CD8-positive, alpha-beta memory T cell (primary cell): ENCODE measurements at places on chromosomes 5 and 9.

DNA sequence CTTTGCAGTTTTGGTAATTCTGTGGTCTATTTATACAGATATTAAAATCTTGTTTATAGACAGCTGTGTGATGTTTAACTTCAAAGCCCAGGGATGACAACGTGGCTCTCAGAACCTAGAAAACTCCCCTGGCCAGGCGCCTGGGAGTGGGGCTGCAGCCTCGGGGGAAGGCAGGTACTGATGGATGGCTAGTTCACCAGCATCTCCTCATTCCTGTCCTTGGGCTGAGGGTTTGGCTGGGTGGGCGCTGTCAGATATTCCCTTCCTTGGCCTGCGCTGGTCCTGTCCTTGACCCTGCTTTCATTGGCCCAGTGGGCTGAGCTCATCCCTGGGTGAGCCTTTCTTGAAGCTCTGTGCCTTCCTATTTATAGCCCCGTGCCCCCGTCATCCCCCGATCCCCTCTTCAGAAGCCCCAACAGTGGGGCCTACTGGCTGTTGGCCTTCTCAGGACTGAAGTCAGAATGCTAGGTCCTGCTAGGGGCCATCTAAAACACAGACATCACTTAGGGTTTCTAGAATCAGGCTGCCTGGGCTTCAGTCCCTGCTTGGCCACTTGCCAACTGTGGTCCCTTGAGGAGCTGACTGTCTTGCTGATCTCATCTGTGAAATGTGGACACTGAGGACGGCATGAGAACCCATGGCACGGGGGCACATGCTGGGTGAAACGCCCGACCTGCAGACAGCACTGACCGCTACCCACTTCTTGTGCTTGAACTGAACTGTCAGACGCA is 20.9 kb downstream of the SH3GLB2 start:
- no peaks in the 10 kb centered on the region for H3K4me1 ChIP-seq
- no peak overlapping the region for H3K27ac ChIP-seq
- peaks cover 4% of the 10 kb centered on the region for H3K36me3 ChIP-seq
- no peak overlapping the region for H3K4me3 ChIP-seq
- DNase-seq: no peak

GRCh38 chr5:149550594-149551226 is 529 bp downstream of the CSNK1A1 start:
- no peak for DNase-seq
- H3K4me3 ChIP-seq: peak overlapping the region; percentile 95
- no peaks in the 10 kb centered on the region for H3K36me3 ChIP-seq
- peaks cover 29% of the 10 kb centered on the region for H3K4me1 ChIP-seq
- H3K27ac ChIP-seq: peak overlapping the region; percentile 93

DNA sequence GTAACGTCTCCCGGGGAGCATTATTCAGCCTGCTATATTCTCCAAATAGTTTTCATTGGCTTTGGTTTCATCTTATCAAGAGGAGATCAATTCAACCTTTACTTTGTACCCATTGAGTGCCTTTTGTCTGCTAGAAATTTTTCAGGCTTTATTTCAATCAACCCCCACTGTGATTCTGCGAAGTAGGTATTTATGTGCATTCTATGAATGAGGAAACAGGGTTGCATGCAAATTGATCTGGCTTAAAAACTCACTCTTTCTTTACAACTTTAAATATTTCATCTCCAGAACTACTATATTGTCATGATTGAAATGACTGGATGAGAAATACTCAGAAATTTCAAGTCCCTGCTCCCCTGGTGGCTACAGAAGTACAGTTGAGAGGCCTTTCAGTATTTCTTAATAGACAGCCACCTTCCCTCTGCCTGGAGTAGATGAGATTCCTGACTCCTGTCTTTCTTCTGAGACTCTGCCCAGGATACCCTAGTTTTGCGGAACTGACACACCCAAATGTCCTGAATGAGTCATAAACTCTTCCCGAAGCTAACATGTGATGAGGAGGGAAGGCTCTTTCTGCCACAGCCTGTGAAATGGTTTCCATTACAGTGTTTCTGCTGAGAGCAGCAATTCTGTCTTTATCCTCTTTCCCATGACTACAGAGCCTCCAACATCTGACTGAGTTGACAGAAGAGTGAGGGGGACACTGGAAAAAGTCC is 52.6 kb upstream of the TNC start:
- no peaks in the 10 kb centered on the region for H3K36me3 ChIP-seq
- H3K4me1 ChIP-seq: no peaks in the 10 kb centered on the region
- H3K27me3 ChIP-seq: no peaks in the 10 kb centered on the region
- DNase-seq: no peak
- H3K27ac ChIP-seq: no peak overlapping the region

DNA sequence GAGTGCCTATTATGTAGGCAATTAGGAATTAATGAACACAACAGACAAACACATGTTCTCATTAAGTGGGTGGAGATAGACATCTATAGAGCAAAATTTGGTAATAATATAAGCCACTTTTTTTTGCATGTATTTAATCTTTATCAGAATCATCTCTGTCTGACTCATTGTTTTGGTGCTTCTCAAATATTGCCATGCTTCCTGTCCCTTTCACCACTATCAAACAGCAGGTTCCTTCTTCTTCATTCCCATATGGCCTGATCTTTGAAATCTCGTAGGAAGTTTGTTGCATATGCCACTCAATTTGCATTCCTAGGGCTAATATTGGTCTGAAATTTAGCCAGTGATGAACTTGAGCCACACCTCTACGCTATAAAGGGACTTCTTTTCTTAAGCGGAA is 128.9 kb upstream of the SPEF2 start:
- H3K36me3 ChIP-seq: no peaks in the 10 kb centered on the region
- H3K27me3 ChIP-seq: peaks cover 3% of the 10 kb centered on the region
- H3K27ac ChIP-seq: no peak overlapping the region
- DNase-seq: no peak
- no peaks in the 10 kb centered on the region for H3K4me1 ChIP-seq
- H3K4me3 ChIP-seq: no peak overlapping the region

- no peak for DNase-seq
- H3K27ac ChIP-seq: no peak overlapping the region
- H3K36me3 ChIP-seq: no peaks in the 10 kb centered on the region
- H3K4me3 ChIP-seq: no peak overlapping the region
These were observed 75.0 kb upstream of the XPA start for GRCh38 chr9:97772145-97772544.

DNA sequence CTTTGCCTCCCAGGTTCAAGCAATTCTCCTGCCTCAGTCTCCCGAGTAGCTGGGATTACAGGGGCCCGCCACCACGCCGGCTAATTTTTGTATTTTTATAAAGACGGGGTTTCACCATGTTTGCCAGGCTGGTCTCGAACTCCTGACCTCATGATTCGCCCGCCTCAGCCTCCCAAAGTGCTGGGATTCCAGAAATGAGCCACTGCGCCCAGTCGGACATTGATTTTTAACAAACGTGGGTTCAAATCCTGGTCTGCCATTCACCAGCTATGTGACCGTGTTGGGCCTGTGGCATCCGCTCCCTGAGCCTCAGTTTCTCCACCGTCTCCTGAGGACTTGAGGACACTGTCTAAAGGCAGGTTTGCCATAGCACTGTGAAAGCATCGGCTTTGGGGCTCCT is 41.8 kb upstream of the NEK6 start:
- no peak overlapping the region for H3K4me3 ChIP-seq
- no peak for DNase-seq

GRCh38 chr9:71980266-71981190 is 69.1 kb downstream of the C9orf85 start:
- no peaks in the 10 kb centered on the region for H3K27me3 ChIP-seq
- no peak overlapping the region for H3K4me3 ChIP-seq
- no peak overlapping the region for H3K27ac ChIP-seq
- no peaks in the 10 kb centered on the region for H3K4me1 ChIP-seq
- no peak for DNase-seq

GRCh38 chr9:138038244-138038671 is 160.7 kb downstream of the CACNA1B start:
- no peaks in the 10 kb centered on the region for H3K4me1 ChIP-seq
- H3K36me3 ChIP-seq: no peaks in the 10 kb centered on the region
- H3K27ac ChIP-seq: no peak overlapping the region
- H3K27me3 ChIP-seq: peaks cover 7% of the 10 kb centered on the region

DNA sequence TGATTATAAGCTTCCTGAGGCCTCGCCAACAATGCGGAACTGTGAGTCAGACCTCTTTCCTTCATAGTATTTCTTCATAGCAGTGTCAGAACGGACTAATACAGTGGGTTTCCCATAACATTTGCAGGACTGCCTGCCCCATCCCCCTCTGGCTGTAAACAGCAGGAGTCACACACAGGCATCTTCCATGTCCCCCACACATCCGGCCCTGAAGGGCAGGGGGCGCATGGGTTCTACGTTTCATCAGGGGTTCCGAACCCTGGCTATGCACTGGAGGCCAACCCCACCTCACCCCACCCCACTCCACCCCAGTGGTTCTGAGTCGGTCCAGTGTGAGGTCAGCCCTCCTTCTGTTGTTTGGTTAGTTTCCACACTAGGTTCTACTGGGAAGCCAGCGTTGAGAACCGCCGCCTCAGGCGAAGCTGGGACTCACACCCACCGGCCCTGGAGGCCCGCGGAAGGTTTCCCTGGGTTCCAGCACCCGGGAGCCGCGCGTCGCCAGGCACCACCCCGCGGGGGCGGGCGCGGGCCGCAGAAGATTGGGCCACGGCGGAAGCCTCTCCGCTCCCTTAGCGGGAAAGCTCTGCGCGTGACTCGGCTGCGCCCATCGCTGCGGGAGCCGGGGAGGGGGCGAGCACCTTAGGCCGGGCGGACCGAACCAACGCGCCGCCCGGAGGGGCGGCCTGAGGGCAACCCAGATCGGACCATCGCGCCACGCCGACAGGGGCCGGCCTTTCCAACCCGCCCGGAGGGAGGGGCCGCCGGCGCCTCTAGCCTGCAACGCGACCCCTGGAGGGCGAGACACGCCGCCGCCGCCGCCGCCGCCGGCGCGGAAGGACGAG is at the start of gene RUSC2:
Gene RUSC2 (plus strand): TSS at position 799 of the 842 bp plus-strand sequence. CDS start 56,411 bp downstream, outside the sequence.
- DNase-seq: peak; percentile 51
- H3K27me3 ChIP-seq: peaks cover 4% of the 10 kb centered on the region
- H3K27ac ChIP-seq: peak within 1 kb of the TSS; percentile 57
- no peaks in the 10 kb centered on the region for H3K4me1 ChIP-seq
- H3K36me3 ChIP-seq: no peaks in the 10 kb centered on the region

DNA sequence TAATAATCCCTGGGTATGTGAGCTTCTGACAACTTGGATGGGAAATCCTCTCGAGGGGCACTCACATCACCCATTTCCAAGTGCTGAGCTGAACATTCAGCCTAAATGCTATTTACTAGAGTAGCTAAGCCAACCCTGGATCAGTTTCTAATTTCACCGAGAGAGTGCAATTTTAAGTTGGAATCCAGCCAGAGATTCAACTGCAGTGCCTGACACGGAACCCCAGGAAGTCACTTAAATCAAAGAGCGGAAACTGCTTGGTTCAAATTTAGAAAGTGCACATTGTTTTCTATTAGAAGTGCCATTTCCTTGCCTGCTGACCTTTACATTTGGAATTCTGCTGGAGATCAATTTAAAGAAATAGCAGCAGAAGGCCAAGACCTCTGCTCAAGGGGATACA is 8.8 kb downstream of the SPRY4 start:
- H3K4me1 ChIP-seq: peaks cover 14% of the 10 kb centered on the region
- H3K4me3 ChIP-seq: no peak overlapping the region
- H3K27ac ChIP-seq: no peak overlapping the region
- DNase-seq: no peak
- H3K27me3 ChIP-seq: no peaks in the 10 kb centered on the region

DNA sequence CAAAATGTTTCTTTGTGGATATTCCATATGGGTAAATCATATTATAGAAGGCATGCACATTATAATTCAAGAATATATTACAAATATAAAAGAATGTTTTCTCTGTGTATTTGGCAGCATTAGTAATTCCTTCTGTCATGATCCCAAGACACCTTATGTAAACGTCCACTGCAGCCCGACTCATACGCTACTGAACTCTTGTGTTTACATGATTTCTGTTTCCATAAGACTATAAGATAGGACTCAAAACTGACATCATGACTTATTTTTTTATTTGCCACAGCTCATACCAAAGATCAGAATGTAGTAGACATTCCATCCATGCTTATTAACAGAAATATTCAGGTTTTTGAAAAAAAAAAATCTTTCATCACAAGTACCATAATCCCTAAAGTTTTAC is 234.1 kb downstream of the AP3B1 start:
- H3K36me3 ChIP-seq: no peaks in the 10 kb centered on the region
- no peaks in the 10 kb centered on the region for H3K4me1 ChIP-seq
- H3K4me3 ChIP-seq: no peak overlapping the region
- H3K27ac ChIP-seq: no peak overlapping the region
- no peaks in the 10 kb centered on the region for H3K27me3 ChIP-seq
- no peak for DNase-seq

DNA sequence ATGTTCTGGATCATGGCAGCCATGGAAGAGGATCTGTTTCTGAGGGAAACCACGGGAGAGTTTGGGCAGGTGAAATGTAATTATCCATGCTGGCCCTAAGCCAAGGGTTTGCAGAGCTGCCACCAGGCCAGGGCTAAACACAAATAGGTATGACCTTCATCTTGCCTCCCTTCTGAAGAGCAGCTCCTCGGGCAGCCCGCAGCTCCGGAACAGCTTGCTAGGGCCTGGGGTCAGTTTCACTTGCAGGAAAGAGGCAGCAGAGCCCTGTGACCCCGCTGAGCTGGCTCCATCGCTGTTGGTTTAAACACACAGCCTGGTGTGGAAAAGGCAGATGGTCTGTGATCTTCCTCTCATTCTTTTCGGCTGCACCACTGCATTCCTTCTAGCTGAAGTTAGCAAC is 141.4 kb downstream of the TMEM38B start:
- no peaks in the 10 kb centered on the region for H3K4me1 ChIP-seq
- no peaks in the 10 kb centered on the region for H3K27me3 ChIP-seq
- DNase-seq: no peak
- H3K27ac ChIP-seq: no peak overlapping the region

DNA sequence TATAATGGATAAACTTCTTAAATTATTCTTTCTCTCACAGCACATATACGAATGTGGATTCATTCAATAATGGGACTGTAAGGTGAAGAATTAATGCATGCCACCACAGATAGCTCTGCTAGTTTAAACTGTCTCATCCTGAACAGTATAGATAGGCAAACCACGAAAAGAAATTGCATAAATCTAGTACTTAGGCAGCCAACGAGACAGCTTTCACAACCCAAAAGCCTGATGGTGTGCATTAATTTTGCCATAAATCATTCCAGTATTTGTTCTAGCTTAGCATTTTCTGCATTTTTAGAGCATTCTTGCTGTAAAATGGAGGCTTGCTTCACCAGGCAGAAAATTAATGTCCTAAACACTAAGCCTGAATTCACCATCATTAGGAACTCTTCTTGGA is 834.2 kb upstream of the DMAC1 start:
- no peak for DNase-seq
- H3K27me3 ChIP-seq: no peaks in the 10 kb centered on the region
- no peaks in the 10 kb centered on the region for H3K4me1 ChIP-seq
- H3K4me3 ChIP-seq: no peak overlapping the region

- H3K36me3 ChIP-seq: no peaks in the 10 kb centered on the region
- no peak overlapping the region for H3K27ac ChIP-seq
- no peaks in the 10 kb centered on the region for H3K27me3 ChIP-seq
These were observed 77.7 kb downstream of the ZNF354C start for GRCh38 chr5:179137643-179138567.

DNA sequence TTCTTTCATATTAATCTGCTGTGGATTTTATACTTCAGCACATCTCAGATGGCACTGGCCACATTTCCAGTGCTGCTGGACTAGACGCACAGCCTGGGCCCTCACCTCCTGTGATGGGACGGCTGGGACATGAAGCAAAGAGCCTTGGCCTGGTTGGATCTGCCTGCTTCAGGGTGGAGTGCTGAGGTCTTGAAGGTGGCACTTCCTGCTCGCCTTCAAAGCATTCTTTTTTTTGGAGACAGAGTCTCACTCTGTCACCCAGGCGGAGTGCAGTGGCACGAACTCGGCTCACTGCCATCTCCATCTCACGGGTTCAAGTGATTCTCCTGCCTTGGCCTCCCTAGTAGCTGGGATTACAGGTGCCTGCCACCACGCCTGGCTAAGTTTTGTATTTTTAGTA is 73.1 kb downstream of the RAPGEF1 start:
- H3K27me3 ChIP-seq: no peaks in the 10 kb centered on the region
- H3K27ac ChIP-seq: peak overlapping the region; percentile 88
- no peaks in the 10 kb centered on the region for H3K36me3 ChIP-seq
- DNase-seq: no peak
- H3K4me1 ChIP-seq: peaks cover 78% of the 10 kb centered on the region
